Prostate gland (tissue), 2 donors: ENCODE measurements at places on chromosomes 11 and 22. TPM values are rescaled to one million over a fixed set of nuclear protein-coding genes. Genes with fewer than 3 reads are reported as not detected.
A peak's percentile ranks its signal among the peaks of the same experiment; 100 is the strongest.

DNA sequence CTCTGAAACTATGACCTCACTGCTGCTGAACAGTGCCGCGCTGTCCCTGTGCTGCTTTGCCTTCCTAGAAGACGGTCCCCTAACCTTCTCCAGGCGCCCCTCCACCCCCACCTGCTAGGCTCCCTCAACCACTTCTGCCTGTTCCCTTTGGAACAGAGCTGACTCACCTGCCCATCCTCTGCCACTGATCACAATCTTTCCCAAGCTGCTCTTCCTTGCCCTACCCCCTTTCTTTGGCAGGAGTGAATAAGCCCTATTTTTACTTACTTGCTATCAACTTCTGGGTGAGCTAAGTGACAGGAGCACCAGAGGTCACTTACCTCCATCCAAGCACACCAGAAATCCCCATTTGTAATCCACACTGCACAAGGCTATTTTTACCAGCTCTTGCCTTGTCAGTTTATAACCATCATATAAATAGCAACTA lies 116.0 kb upstream of the BID start:
- no peak for DNase-seq

DNA sequence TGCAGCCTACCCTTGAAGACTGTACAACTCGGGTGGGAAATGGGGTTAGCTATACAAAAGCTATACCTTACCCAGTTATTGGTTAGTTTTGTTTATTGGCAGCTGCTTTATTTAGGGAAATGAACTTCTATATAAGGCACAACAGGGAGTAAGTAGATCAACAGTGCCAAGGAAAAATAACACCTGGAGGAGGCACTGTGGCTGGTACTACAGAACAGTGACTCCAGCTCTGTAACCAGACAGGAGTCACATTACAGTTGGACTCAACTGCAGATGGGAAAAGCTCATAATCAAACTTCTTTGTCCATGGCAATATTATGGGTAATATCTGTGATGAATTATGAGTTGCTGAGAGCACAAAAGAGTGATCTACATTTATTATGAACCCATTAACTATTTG lies 14.0 kb downstream of the P4HA3 start:
- no peak for DNase-seq

- peak; percentile 51 for DNase-seq
These were observed 49.3 kb downstream of the CABIN1 start for GRCh38 chr22:24060375-24060788.

DNA sequence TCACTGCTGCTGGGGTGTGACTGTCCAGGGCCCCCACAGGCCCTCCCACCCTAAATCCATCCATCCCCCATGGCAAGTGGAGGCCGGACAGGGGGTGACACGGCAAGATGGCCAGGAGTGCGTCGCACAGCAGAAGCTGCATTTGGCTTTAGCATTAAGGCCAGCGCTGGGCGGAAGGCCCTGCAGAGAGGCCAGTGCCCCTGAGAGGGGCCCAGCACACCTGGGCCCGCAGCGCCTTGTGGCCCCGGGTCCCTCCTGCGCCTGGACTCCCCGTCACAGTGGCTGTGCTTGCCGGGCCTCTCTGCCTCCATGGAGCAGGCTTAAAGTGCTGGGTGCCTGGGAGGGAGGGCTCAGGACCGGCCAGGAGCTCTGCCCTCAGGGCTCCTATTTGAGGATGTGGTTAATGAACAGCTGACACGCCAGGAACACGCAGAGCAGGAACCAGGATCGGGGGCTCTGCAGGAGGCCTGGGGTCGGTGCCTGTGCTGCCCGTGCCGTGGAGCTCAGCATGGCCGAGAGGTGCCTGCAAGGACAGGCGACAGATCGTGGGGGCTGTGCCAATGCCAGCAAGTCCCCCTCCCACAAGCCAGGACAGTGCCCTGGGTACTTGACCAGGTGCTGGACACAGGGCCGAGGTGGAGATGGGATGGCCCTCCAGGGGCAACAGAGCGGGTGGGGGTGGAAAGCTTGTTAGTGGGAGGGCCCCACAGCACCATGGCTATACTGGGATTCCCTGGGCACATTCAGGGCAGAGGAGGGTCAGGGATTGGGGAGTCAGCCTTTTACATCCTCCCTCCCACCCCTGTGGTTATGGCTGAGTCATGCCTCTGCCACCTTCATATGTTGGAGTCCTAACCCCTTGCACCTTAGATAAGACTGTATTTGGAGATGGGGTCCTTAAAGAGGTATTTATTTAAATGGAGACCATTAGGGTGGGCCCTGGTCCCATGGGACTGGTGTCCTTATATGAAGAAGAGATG lies 30.9 kb upstream of the CARS1 start:
- no peak for DNase-seq

The MAJIN gene
- not detected for total RNA-seq
